ENCODE measurements at places on chromosomes 2 and 18.

GRCh38 chr2:74441690-74442482 lies at the start of gene RTKN:
Gene RTKN (minus strand): TSS chr2:74441937. CDS start chr2:74441816, 121 bp downstream.
- DNase-seq: peak; percentile 47

- DNase-seq: no peak
Observed at GRCh38 chr2:58891828-58892377, 650.8 kb upstream of the FANCL start.

GRCh38 chr18:13797157-13797611 lies 26.8 kb upstream of the MC5R start:
- DNase-seq: no peak

GRCh38 chr18:31498574-31499524 lies 872 bp downstream of the DSG2 start:
- no peak for DNase-seq

- DNase-seq: no peak
Observed at GRCh38 chr2:118250463-118250862, 162.2 kb downstream of the INSIG2 start.

DNA sequence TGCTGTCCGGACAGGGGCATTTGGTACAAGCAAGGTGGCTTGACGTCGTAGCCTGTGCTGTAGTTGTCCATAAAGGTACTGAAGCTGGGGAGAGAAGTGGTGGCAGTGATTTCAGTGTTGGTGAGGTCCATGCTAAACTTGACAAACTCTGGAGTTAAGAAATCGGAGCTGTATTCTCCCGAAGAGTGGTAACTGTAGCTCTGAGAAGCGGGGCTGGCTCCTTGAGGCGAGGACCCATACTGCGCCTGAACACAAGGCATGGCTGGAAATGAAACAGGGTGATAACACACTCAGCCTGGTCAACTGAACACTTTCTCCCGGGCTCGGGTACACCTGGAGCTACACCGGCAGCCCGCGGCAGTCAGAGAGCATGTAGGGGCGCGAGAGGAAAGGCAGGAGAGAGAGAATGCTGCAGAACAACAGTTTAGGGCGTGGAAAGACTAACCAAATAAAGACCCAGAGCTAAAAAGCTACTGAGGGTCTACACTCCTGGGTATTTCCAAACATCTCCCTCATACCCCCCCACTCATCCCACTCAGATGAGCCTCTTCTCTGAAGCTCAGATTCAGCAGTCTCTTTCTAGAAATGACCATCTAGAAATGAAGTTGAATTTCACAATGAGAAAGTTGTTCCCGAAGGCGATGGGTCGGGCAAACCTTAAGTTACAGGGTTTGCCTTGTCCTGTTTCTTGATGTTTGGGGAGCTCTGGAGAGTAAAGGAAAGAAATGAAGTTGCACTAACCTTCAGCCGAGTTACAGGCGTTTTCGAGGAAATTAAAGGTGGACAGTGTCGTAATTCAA lies 2.4 kb downstream of the NR4A2 start:
- DNase-seq: no peak

- no peak for DNase-seq
Observed at GRCh38 chr2:162210385-162210784, 32.9 kb downstream of the FAP start.

- DNase-seq: no peak
Observed at GRCh38 chr2:151176661-151177060, 85.0 kb downstream of the RBM43 start.

- no peak for DNase-seq
Observed at GRCh38 chr18:60277855-60278480, 94.6 kb downstream of the MC4R start.

- DNase-seq: no peak
Observed at GRCh38 chr2:47629501-47630460, 153.2 kb upstream of the MSH6 start.

DNA sequence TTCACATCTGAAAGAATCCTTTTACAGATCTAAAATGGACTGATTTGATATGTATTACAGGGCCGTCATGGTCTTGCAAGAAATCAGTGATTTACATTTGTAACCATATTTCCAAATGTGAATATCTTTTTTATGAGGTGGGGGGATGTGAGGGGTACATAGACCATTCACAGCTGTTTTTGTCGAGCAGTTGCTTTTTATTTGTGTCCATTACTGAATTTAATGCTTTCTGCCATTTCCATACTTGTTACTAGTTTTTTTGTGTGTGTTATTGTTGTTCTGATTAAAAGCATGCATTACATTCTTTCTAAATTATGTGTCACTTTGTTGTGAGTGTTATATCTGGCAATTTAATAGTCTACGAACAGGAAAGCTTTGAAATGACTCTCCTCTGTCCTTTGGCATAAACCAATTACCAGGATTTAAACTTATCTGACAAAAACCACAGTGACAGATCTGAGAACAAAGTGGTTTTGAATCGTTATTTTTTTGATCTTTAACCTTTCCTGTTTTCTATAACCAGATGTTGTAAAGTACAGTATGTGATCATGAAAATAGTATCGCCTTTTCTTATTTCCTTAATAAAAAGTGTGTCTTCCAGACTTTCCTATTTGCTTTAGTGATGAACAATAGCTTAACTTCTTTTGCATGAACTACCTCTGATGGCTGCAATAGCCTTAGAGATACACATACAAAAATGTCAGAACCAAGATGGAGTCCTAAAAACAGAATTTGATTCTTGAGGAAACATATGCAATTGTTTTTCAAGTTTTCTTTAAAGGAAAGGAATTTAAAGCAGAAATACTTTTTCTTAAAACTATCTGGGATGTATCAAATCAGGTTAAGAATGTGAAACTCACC lies 354.2 kb upstream of the ACVR2A start:
- no peak for DNase-seq

DNA sequence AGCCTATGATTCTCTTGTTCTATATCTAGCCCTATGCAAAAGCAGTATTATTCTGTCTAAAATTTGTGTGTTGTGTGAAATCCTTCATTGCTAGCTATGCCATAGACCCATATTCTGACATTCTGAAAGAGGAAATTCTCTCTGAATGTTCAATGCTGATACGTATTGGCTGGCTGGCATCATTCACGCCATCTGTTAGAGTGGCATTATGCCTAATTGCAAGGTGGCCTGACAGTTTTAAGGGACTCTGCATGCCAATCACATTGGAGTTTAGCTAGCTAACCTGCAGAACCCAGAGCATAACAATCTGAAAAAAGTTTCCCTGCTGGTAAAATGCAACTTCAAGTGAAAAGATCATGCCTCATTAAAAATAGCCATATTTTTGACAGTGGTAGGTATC lies 316.0 kb downstream of the SOX11 start:
- no peak for DNase-seq

GRCh38 chr2:236684504-236685256 lies 115.1 kb downstream of the ACKR3 start:
- DNase-seq: no peak

GRCh38 chr2:235856151-235856854 lies 311.9 kb downstream of the GBX2 start:
- no peak for DNase-seq

DNA sequence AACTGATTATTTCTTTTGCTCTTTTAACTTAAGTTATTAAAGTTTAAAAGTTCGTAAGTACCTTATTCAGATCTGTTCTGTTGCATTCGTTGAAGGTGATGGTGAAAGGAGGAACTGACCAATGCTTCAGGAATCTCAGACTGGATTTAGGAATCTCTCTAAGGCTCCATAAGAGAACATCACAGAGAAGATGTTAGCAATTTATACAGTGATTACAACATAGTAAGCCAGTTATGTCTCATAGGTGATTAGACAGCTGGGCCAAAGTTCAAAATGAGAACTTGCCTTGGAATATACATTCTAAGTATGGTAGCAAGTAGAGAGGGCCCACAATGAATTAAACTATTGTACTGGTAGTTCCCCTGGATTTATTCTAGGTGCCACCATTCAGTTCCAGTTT lies 3.2 kb downstream of the MARS2 start:
- DNase-seq: no peak

GRCh38 chr2:152336119-152336853 lies 1.3 kb downstream of the FMNL2 start:
- peak; percentile 62 for DNase-seq

DNA sequence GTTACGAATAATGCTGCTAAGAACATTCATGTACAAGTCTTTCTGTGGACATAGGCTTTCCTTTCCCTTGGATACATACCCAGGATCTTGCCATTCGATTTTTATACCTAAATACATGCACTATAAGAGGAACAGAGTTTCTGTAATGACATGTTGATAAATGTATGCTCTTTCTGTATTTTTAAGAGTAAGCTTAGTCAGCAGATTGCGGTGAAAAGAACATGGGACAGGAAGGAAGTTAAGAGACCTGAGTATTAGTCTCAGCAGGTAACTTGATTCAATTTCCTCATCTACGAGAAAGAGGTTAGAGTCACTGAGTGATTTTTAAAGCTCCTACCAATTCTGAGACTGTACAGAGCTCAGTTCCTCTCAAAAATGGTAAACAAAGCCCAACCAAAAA lies 2.6 kb upstream of the TLK1 start:
- no peak for DNase-seq

GRCh38 chr2:18237298-18237697 lies 323.2 kb downstream of the RDH14 start:
- no peak for DNase-seq

DNA sequence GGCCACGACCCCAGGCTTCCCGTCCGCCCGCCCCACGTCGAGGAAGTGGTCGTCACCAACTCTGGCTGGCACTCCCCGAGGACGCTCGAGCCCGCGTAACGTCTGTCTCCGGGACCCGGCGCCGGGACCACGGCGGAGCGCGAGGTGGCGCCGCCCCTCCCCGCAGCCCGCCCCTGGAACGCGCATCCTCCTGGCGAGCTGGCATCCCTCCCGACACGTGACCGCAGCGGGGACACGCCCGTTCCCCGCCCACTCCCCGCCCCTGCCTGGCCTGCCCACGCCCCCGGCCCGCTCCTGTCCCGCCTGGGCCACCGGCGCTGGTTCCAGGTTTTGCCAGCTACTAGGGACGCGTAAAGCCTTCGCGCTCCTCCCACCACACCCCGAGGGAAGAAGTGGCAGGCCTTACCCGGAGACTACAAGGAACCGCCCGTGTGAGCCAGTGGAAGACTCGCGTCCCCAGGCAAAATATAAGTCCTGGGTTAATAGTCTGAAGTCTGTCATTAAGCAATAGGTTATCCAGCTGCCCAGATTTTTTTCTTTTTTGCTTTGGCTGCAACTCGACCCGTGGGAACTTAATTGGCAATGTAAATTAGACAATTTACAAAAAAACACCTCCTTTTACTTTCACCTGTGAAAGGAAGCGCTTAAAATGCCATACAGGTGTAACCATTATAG lies at the start of gene OSBPL1A:
OSBPL1A (minus strand) TSS at position 131 of the 675 bp plus-strand sequence. CDS start 20,291 bp downstream, outside the sequence.
- DNase-seq: peak; percentile 93

DNA sequence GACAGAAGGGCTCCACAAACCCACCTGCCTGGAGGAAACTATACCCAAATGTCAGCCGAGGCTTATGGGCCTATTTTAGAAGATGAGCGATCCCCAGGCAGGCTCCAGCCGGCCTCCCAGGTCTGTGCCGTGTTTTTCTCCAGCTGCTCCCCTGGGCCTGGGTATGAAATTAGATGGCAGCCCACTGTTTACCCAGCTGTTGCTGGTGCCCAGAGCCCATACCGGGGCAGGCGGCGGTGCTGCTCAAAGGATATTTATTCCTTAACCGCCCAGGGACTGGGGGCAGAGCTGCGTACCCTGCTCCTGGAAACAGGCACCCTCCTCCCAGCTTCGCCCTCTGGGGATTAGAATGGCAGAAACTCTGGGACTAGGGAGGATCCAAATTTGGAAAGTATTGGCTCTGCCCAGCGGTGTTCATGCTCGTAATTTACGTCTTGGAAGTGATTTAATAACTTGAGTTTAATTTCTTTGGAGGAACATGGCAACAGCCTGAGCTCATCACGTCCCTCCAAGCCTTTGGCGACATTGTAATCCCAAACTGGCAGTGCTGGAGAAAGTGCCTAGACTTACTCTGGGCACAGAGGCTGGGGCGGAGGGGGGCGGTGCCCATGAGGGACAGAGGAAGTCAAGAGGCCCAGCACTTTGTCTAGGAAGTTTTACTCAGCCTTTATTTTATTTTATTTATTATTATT lies 199.2 kb downstream of the KLHL29 start:
- no peak for DNase-seq

GRCh38 chr2:210555555-210555954 lies 844 bp upstream of the CPS1 start:
- DNase-seq: no peak

GRCh38 chr2:88659538-88659915 lies 31.9 kb upstream of the RPIA start:
- peak; percentile 44 for DNase-seq

DNA sequence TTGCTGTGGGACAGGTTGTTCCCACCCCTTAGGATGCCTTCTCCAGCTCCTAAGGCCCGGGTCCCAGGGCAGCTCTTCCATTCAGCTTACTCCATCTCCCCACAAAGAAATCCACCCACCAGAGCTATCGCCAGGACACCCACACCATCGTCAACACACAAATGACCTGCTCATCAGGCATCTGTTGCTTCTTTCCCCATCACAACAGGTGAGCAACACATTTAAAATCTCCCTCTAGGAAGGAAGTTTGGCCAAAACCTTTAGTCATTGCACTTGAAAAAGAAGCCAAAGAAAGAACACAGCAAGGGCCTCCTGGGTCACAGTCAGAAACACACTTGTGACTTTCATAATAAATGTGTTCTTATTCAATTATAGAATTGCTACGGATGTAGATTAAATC lies 289.0 kb downstream of the PIEZO2 start:
- no peak for DNase-seq

DNA sequence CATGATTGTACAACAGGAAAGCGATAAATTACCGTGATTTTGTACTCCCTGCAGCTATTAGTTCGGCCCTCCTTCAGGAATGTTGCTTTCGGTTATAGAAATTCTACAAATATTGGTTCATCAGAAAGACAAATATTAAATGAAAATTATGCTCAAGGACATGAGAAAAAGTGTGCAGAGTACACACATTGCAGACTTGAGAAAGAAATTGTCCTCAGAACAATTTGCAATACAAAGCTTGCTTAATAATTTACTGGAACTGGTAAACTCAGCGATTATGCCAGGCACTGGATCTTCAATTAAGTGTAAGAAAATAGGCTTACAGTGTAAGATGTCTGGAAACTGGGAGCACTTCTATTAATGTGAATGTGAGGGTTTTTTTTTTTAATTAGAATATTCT lies 45.9 kb downstream of the ABCG8 start:
- DNase-seq: no peak

- no peak for DNase-seq
Observed at GRCh38 chr18:57051021-57051656, 95.7 kb upstream of the BOD1L2 start.

DNA sequence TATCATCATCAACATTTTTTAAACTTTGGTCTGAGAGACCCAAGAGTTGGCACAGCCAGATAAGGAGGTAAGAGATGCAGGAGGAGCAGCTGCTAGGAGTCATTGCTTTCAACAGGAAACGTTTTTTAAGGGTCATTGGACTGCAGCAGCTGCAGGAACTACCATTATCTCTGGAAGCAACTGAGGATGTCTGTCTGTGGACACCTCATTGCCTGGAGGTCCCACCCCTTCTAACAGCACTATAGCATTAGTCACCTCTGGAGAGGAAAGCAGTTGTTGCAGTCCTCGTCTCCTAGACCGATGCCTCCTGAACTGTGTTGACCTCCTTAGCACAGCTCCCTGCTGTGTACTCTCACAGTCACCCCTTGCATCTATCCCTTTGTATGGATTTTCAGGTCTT lies 21.5 kb upstream of the FSHR start:
- DNase-seq: no peak

GRCh38 chr2:30691948-30692828 lies 115.1 kb downstream of the CAPN13 start:
- DNase-seq: peak; percentile 64

GRCh38 chr2:152488075-152488474 lies 153.1 kb downstream of the FMNL2 start:
- DNase-seq: no peak

GRCh38 chr2:174780191-174780840 lies 16.0 kb upstream of the CHRNA1 start:
- DNase-seq: no peak
